Dorsolateral prefrontal cortex (tissue), 122 donors: ENCODE measurements at places on chromosomes 5 and 9. TPM values are rescaled to one million over a fixed set of nuclear protein-coding genes. Genes with fewer than 3 reads are reported as not detected.

DNA sequence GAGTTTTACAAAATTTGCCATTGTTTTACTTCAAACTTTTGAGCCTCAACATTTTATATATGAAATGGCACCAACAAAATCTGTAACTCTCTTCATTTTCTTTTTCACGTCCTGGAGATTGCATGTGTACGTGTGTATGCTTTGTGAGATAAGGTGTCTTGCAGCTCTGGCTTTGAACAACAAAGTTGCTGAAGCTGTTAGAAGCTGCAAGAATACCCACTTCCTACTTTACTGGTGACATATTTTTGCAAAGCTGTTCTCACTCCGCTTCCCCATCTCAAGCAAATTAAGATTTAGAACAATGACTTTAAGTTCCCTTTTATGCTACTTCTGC is 41.8 kb downstream of the FYB1 start:
- DNase-seq: no peak

DNA sequence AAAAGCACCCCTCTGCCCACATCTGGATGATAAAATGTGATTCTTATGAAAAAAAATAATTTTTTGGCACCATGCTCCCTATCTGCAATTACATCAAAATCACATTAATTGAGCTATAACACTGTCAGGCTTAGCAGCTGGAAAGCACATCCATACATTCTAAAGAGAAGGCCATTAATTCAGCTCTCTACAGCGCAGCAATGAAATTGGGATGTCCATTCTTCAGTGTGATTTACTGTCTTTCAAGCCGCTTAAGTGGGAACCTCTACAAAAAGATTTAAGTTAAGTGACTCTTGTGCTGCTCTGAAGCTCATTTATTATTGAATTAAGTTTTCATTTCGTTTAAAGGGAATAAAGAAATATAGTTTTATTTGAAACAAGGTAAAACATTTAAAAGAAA is 171.3 kb downstream of the EBF1 start:
- no peak for DNase-seq

DNA sequence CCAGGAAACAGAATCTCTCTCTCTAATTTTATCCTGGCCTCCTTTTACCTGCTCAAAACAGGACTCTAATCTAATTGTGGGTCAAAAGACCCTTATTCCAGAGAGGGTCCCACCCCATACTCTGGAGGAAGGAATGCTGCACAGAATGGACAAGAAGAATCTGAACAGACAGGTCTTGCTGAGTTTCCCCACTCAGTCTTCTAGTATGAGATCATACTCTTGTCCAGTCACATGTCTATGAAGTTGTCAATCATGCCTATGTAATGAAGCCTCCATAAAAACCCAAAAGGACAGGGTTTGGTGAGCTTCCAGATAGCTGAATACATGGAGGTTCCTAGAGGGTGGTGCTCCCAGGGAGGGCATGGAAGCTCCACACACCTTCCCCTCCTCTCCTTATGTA is 123.9 kb upstream of the FER start:
- DNase-seq: no peak

- no peak for DNase-seq
These were observed 25.1 kb upstream of the CLPTM1L start for GRCh38 chr5:1370006-1370405.

- DNase-seq: no peak
These were observed 20.4 kb upstream of the RFK start for GRCh38 chr9:76414661-76415060.

- no peak for DNase-seq
These were observed 320.0 kb downstream of the ENC1 start for GRCh38 chr5:74320526-74320925.

The TENT4A gene
- 29.7 TPM for total RNA-seq
